ENCODE measurements at places on chromosomes 4 and X.
A peak's percentile ranks its signal among the peaks of the same experiment; 100 is the strongest.

- no peak for DNase-seq
These were observed 625.3 kb upstream of the PCDH7 start for GRCh38 chr4:30094887-30095286.

DNA sequence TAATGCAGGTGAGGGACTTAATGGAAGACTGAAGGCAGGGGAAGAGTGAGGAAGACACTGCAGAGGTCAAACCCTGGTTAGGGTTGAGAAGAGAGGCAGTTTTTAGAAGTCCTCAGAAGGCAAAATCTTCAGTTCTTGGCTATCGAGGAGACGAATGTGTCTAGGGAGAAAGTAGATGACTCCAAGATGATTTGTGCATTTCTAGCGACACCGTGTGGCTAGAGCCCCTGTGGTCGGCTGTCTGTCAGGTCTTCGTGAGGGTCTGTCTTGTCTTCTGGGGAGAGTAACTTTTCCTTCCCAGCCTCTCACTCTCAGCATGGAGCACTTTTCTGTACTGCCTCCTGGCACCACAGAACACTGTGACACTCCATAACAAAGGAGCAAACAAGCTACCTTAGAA is 458.1 kb downstream of the STIM2 start:
- no peak for DNase-seq

DNA sequence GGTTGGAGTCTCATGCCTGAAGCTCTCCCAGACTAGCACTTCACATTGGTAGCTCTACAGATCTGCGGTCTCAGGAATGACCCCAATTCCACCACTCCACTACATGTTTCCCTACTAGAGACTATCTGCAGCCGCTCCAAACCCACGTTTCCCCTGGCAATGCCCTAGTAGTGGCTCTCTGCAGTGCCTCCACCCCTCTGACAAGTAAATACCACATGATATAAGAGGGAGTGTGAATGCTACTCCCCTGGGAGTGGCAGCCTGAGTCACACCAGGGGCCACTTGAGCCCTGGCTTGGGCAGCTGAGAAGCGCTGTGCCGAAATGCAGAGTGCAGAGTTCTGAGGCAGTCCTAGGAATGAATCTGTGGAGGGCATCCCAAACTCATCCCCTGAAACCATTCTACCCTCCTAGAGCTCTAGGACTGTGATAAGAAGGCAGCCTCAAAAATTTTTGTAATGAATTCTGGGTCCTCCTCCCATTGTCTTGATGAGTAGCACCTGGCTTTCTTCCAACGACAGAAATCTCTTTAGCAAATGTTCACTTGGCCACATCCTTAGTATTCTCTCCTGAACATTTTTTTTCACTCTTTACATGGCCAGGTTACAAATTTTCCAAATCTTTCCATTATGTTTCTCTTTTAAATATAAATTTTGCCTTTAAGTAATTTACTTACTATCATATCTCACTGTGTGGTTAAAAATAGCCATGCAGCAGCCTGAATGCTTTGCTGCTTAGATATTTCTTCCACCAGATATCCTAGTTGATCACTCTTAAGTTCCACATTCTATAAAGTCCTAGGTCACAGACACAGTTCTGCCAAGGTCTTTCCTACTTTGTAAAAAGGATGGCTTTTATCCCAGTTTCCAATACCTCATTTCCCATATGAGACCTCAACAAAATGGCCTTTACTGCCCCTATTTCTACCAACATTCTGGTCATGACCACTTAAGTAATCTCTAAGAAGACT is 160.2 kb upstream of the CPEB2 start:
- DNase-seq: no peak

GRCh38 chr4:95066050-95066449 is 308.3 kb downstream of the BMPR1B start:
- no peak for DNase-seq

- no peak for DNase-seq
These were observed 27.8 kb downstream of the TAF1 start for GRCh38 chrX:71393919-71394318.

GRCh38 chrX:10168226-10168625 is 11.5 kb downstream of the CLCN4 start:
- DNase-seq: no peak

DNA sequence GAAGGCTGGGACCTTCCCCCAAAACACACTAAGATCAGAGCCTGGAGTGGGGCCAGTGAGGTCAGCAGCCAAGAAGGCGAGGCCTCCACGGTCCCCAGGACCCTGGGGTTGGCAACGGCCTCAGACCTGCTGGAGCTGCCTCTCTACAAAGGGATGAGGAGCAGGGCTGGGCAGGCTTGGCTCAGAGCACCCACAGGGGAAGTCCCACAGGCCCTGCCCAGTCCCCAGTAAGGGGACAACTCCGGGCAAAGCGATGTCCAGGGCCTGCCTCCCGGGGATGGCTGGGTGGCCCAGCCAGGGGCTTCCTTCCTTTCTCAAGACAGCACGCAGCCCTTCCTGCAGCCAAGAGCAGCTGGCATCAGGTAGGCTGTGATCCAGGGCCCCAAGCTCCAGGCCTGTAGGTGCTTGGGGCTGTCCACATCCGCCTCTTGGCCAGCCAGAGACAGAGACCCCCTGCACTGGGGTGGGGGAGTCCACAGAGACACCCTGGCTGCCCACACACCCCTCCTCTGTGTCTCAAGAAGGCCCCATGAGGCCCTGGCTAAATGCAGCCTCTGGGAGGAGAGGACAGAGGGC is 5.7 kb downstream of the MXD4 start:
- DNase-seq: no peak

GRCh38 chr4:56128213-56128612 is 179.5 kb downstream of the CEP135 start:
- DNase-seq: no peak

DNA sequence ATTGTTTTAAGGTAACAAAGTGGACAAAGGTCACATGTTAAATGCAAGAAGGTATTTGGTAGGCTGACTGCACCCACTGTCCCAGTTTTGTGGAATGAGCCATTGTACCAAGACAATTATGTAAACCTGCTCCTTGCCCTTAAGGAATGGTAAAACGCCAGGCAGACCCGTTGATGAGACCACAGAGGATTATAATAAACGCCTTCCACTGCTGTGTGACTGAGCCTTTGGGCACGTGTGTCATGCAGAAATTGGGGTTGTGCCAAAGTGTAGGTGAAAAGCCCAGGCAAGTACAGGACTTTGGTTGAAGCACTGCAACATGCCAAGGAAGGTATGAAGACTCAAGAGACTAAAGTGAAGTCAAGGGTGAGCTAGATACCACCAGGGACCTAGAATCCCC is 59.7 kb downstream of the LRRC66 start:
- no peak for DNase-seq

GRCh38 chrX:34528081-34528480 is 129.0 kb downstream of the TMEM47 start:
- no peak for DNase-seq

GRCh38 chr4:153143527-153144348 is 60.5 kb upstream of the TRIM2 start:
- DNase-seq: peak; percentile 67

- DNase-seq: peak; percentile 35
These were observed 76.9 kb upstream of the PPARGC1A start for GRCh38 chr4:23966725-23967124.

- DNase-seq: peak; percentile 41
These were observed 734 bp upstream of the GALNT7 start for GRCh38 chr4:173167758-173168395.

DNA sequence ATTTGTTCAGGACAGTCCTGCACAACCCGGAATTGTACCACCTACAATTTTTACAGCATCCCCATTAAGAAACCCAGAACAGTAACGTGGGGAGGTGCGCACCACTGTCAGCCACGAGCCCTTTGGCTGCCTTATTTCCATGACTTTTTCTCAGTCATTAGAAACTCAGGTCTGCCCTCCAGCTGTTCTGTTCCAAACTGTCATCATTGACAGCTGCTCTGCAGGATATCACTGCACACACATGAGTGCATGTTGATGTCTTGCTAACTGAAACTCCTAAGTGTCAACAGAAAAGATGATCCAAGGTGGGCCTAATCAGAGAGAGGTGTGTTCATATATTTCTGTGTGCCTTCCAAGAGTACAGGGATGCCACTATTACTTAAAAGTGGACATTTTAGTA is 123.4 kb downstream of the PARM1 start:
- no peak for DNase-seq

- no peak for DNase-seq
These were observed 169.8 kb upstream of the GALNT7 start for GRCh38 chr4:172998527-172999469.

DNA sequence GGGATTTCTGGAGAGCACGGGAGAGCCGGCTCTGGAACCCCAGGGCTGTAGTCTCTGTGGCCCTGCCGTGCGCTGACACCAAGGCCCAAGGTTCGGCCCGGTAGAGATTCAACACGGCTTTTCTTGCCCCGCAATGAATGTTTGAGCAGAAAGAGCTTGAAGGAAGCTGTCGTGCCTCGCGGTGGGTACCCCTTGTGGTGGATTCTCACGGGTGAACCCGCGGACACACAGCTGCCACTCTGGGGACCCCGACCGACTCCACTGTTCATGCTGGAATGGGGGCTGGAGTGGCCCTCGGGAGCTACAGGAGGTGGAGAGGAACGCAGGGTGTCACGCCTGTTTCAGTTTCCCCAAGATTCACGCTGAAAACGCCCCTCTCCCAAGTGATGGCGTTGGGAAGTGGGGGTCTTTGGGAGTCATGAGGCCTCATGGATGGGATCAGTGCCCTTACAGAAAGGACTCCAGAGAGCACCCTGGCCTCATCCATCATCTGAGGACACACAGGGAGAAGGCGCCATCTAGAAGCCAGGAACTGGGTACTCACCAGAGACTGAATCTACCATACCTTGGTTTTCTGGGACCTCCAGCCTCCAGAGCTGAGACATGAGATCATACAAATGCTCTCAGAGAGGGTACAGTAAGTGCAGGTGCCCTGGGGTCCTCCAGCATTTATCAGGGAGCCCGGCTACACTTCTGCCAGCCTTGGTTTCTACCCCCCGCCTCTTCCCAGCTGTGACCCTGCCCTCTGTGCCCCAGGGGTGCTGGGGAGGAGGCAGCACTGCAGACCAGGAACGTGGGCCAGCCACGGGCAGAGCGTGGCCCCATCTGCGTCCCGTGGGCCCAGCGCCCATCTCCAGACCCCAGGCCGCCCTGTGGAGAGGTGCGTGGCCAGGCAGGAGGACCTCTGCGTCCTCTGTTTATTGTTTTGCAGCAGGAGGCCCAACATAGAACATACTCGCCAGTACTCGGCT is 6.4 kb downstream of the SLC25A6 start:
- DNase-seq: no peak

DNA sequence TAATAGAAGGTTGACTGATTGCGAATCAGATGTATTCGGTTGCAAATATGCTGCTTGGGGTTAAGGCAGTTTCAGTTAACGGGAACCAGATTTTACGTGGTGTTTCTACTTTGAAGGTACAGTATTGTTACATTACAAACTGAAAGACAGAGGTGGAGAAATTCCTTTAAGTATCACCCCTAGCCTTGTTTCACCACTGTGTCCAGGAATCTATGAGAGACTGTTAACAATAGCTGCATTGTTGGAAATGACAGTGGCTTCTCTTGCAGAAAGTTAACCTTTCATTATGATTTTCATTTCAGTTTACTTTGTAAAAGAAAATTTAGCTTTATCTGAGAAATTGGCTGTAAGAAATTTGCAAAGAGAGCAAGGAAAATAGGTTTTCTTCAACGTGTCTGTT is 2.6 kb downstream of the CDKL5 start:
- no peak for DNase-seq

DNA sequence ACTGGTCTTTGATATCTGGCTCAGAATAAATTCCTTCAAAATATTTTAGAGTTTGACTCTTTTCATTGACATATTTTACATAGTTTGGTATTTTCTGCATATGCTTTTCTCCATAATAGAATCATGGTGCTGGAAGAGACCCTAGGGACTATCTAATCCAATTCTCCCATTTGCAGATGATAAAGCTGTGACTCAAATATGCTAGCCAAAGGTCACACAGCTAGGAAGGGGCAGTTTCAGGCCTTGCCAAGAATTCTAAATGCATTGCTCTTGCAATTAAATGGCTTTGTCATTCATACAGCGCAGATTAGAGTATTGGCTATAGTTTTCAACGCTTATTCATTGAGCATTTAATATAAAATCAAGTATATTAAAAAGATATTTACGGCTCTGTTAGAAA is 374.1 kb upstream of the RASGEF1B start:
- DNase-seq: no peak

DNA sequence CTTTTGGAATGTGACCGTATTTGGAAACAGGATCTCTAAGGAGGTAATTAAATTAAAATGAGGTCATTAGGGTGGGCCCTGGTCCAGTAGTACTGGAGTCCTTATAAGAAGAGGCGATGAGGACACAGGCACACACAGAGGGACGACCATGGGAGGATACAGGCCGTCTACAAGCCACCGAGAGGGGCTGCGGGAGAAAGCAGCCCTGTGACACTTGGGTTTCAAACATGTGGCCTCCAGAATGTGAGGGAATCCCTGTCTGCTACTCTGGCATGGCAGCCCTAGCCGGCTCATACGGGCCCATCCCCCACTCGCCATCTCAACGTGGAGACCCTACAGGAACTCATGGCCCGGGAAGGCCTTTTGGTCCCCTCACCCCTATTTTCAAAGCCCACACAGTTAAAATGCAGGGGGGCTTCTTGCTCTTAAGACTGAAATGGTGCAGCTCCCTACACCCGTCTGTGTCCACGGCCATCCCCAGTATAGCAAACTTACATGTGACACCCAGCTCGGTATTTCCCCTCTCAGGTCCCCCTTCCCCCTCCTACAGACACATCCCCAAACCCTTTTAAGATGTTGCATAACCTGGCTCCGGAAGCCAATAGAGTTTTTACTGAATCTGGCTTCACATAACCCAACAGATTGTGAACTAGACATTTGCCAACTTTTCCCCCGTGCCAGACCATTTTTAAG is 124.1 kb upstream of the TBL1X start:
- DNase-seq: no peak

DNA sequence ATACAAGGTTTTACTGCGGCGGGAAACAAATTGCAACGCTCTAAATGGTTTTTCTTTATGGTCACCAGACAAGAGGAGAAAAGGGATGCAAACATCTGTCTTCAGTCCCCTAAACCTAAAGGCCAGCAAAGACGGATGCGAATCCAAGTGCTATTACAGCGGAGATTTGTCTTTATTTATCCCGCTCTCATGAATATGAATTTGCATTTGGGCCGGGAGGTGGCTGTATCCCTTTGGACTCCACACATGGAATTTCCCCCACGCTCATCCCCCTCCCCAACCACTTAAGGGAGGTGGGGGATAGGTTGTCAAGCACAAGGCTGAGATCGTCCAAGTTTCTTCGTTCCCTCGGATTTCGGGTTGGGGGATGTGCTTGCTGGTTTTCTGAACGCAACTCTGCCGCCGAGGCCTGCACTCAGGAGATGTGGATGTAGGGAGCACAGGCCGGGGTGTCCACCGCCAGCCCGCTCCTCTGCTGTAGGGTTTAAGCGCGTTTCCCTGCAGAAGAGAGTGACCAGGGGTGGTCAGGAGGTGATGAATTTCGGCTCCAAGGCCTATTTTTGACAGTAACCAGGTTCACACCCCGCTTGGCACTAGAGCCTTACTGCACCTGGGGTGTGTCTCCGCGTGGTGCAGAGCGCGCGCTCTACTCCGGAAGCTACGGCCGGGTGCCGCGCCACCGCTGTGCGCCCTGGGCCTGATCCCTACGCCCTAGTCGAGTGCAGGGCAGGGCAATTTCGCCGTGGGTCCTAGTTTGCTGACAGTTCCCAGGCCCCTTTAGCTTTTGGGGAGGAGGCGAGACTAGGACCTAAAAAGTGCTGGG is 2.3 kb upstream of the PHOX2B start:
- no peak for DNase-seq

Measured in NCI-H1436 (cell line).